CMK (cell line): ENCODE measurements at places on chromosomes 12 and 14.
A peak's percentile ranks its signal among the peaks of the same experiment; 100 is the strongest.

GRCh38 chr14:89386212-89386886 is 30.7 kb downstream of the FOXN3 start:
- no peak for DNase-seq

GRCh38 chr14:75379246-75379929 is 48.4 kb upstream of the JDP2 start:
- no peak for DNase-seq

DNA sequence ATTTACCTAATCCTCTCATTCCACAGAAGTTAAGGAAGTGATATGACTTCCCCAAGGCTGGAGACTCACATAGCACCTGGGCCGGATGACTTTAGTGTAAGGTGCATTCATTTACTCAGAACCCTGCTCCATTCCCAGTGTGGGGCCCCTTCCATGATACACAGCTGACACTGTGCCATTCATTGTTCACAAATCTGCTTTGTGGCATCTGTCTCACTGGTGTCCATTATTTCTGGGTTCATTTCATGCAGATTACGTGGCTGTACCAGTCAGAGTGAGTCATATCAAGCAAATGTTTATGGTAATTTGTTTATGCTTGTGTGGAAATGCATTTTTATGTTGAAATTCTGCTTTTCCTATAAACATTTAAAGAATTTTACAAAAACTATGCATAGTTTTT is 5.2 kb downstream of the ANO4 start:
- DNase-seq = no peak

- no peak for DNase-seq
Measured at GRCh38 chr14:64630778-64631177, 73.4 kb upstream of the PLEKHG3 start.

DNA sequence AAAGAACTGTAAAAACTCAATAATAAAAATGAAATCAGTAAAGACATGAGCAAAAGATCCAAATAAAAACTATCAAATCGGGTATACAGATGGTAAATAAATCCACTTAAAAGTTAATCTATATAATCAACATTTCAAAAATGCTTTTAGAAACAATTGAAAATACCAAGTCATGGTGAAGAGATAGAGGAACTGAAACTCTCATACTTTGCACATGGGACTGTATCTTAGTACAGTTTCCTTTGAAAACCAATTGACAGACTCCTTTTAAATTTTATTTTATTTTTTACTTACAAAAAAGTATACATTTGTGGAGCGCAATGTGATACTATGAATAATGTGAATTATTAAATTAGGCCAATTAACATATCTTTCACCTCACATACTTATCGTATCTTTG is 98.6 kb upstream of the FAR2 start:
- DNase-seq = no peak

DNA sequence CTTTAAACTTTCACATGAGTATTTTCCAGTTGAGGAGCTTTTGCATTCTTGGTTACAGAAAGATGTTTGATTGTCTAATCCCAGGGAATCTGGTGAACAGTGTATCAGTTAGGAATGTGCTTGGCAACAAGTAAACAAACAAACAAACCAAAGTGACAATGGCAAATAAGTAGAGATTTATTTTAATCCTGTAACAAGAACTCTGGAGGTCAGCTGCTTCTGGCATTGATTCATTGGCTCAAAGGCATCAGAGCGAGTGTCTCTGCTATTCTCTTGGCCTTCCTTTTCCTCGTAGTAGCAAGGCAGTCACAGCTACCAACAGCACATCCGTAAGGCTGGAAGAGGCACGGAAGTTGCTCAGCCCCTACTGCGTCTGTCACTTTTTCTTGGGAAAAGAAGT is 37.2 kb downstream of the CRADD start:
- no peak for DNase-seq

DNA sequence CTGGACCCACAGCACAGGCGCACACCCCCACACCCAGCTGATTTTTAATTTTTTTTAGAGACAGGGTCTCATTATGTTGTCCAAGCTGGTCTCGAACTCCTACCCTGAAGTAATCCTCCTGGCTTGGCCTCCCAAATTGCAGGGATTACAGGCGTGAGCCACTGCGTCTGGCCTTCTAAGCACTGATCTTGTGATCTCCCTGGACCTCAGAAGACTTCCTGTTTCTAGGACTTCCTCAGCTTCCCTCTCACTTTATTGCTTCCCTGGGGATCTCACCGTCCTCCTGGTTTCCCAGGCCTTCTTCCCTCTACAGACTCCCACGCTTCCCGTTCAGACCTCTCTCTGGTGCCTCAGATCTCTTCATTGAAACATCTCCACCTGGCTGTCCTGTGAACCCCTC is 13.8 kb downstream of the ZNF839 start:
- DNase-seq = no peak

- DNase-seq = no peak
Measured at GRCh38 chr14:92755495-92755894, 7.1 kb upstream of the LGMN start.

DNA sequence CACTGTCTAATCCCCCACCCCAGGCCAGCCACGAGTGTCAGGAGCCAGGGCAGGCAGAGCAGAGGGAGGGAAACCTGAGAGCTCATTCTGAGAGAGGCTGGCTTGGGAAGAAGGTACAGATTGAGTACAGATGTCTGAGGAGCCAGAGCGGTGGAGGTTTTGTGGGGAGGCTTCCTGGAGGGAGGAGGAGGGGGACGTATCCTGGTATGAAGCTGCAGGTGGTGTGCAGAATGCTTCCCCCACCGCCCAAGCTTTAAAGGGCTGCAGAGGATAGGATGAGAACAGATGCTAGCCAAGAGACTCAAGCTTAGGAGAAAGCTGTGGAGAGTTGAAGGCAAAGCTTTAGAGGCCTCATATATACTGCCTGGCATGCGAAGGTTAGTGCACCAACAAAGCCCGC is 3.2 kb upstream of the TAMALIN start:
- DNase-seq = no peak

GRCh38 chr14:59871166-59871495 is 555 bp upstream of the RTN1 start:
- DNase-seq = no peak

DNA sequence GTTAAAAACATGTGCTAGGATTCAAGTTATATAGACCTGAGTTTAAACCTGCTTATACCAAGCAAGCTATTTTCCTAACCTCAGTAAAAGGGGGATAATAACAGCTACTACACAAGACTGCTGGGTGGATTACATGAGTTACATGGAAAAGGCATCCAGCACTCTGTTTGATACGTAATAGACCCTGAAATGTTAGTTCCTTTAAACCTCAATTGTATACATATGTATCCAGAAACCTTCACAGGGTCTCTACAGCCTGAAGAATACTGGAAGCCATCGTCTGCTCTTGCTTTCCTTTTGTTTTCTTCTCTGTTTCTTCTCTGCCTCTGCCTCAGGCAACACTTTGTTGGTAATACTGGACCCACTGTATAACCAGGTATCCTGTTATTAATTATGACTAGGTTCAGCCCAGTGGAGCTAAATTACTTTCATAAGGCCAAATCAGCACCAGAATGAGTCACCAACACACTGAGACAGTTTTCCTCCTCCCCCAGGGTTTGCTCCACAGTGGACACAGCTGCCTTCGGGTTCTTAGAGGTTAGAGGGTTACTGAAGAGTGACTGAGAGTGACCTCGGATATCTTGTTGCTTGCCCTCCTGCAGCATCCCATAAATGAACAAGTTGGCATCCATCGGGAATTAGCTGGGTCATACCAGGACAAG is 127.1 kb downstream of the CAPZA3 start:
- no peak for DNase-seq

DNA sequence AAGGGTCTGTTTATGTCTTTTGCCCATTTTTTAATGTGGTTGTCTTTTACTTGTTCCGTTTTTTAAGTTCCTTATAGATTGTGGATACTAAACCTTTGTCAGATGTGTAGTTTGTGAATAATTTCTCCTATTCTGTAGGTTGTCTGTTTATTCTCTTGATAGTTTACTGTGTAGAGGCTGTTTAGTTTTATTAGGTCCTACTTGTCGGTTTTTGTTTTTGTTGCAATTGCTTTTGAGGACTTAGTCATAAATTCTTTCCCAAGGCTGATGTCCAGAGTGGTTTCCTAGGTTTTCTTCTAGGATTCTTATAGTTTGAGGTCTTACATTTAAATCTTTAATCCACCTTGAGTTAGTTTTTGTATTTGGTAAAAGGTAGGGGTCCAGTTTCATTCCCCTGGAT is 33.9 kb downstream of the SLC39A9 start:
- no peak for DNase-seq

GRCh38 chr14:95918466-95918865 is 41.8 kb downstream of the TUNAR start:
- DNase-seq = no peak

GRCh38 chr12:102653406-102653805 is 173.0 kb upstream of the IGF1 start:
- DNase-seq = no peak

- peak; percentile 4 for DNase-seq
Measured at GRCh38 chr12:19273482-19274330, 144.2 kb downstream of the PLEKHA5 start.

- no peak for DNase-seq
Measured at GRCh38 chr14:91607322-91608047, 97.4 kb upstream of the PPP4R3A start.

GRCh38 chr12:23950210-23950774 is 822 bp upstream of the SOX5 start:
- no peak for DNase-seq

GRCh38 chr12:54300732-54301427 is at the start of gene NFE2:
Gene NFE2 (minus strand): TSS chr12:54301015. CDS start chr12:54295248, 5,767 bp downstream.
- DNase-seq = peak; percentile 88

DNA sequence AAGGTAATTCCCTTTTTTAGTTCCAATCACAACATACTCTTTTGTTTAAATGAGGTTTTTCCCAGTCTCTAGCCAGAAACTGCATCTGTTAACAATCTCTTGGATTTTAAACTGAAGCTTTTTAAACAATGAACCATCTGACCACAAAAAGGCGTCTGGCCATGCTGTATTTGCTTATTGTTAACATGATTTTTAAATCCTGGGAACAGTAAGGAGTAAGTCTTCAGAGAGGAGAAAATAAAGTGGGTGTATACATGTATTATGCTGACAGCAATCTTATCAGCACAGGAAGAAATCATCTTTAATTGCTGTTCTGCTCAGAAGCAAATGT is 106.2 kb downstream of the DAAM1 start:
- no peak for DNase-seq

DNA sequence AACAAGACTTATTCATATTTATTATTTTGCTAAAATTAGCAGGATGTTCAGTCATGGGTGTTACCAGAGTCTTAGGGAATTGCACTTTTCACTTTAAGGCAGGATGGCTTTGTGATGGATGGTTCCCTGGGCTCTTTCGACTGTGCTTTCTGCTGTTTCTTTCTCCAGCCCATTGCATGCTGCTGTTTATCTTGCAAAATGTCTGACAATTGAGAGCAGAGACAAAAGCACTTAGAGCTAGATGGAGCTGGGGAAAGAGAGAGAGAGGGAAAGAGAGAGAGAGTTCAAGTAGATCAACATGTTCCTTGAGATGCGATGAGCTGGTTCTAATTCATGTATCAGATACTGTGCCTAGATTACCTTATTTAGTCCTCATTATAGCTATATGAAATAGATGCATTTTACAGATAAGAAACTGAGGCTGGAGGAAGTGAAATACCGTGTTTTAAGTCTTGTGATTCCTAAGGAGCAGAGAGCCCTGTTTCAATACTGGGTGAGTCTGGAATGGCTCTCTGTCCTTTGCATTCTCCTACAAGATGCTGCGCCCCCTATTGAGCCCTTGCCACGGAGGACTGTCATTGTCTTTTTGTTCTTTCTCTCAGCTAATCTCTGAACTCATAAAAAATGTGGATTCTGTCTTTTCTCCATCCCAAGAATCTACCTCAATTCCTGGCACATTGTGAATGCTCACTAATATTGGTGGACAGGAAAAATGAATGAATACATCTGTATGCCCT is 227.9 kb downstream of the ALG10B start:
- DNase-seq = no peak

DNA sequence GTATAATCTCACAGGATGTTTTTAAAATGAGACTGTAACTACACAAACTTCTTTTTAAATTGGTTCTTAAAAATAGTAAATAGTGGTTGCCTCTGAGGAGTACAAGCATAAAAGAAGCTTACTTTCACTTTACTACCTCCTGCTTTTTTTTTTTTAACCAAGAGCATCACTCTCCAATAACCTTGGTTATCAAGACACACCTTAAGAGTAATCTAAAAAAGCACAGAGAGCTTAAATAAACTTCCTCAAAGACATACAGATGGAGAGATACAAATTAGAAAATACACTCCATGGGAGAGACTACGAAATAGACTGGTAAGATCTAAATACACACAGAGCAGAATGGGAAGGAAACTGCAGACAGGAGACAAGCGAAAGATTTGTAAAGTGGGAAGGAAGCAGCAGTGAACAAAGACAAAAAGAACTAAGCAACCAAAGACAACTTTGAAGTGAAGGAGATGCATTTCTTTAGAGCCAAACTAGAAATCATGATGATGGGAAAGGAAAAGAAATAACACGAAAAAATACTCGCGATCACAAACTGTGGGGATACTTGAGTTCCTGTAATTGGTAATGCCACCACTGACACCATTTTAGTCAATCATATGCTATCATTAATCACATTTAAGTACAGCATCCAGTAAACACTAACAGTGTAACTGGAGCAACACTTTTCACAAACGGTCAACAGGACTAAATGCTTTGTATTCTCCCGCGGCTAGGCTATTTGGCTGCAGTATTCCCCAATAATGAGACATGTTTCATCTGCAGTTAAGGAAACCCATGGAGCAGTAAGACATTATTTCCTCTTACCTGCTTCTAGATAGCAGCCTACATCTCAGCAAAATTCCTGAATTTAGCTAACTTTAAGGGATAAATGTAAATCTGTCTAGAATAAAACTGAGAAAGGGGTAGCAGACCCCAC is 8.2 kb downstream of the SINHCAF start:
- DNase-seq = peak; percentile 27

DNA sequence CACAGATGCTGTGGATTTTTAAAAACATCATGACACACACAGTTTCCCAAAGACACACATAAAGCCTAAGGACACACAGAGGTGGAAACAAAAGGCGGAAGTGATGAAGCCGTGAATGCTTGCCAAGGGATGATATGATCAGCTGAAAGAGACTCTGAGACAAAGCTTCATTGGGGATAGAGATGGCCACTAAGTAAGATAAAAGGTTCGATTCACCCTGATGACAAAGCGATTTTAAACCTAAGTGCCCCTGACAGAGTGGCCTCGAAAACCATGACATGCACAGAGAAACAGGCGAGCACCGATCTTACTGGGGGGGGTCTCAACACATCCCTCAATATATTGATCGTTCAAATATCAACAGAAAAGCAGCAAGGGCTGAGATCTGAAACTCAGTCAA is 20.3 kb upstream of the EIF5 start:
- DNase-seq = peak; percentile 11

- DNase-seq = no peak
Measured at GRCh38 chr12:67645126-67645525, 3.4 kb upstream of the DYRK2 start.

GRCh38 chr12:76881142-76881541 is 2.3 kb upstream of the CSRP2 start:
- DNase-seq = no peak

GRCh38 chr12:15181017-15181683 is 40.1 kb downstream of the RERG start:
- DNase-seq = no peak
